NCI-H1105 (cell line): ENCODE measurements at places on chromosomes 13 and 19.

DNA sequence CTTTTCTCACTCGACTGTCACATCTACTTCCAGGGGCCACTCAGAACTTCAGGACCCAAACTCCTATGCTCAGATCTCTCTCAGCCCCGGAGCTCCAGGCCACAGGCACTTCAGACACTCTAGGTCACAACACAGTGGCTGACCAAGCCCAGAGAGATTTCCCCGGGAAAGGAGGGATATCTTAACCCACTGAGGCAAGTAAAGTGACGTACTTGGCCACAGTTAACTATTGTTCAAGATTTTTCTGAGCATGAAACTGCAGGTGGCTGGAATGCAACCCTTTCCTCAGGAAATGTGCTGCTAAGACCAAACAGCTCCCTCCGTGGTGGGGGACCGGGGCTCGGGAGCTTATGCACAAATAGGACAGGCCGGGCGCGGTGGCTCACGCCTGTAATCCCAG lies 23.9 kb downstream of the OPA3 start:
- no peak for DNase-seq

DNA sequence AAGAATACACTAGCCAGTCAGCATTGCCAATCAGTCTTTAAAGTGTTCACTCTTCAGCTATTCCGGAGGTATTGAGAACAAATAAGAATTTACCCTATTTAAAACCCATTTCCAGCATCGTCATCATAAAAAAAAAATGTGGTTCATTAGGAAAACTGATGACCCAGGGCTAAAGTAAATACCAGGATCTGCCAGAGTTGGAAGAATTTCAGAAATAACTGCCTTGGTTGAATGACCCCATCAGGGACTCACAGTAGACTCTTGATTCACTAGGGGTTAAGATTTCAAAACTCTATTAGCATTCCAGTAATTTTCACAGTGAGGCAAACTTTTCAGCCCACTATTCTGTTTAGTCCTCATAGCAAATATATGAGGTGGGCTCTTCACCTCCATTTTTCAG lies 377.0 kb downstream of the ITGBL1 start:
- DNase-seq = no peak

DNA sequence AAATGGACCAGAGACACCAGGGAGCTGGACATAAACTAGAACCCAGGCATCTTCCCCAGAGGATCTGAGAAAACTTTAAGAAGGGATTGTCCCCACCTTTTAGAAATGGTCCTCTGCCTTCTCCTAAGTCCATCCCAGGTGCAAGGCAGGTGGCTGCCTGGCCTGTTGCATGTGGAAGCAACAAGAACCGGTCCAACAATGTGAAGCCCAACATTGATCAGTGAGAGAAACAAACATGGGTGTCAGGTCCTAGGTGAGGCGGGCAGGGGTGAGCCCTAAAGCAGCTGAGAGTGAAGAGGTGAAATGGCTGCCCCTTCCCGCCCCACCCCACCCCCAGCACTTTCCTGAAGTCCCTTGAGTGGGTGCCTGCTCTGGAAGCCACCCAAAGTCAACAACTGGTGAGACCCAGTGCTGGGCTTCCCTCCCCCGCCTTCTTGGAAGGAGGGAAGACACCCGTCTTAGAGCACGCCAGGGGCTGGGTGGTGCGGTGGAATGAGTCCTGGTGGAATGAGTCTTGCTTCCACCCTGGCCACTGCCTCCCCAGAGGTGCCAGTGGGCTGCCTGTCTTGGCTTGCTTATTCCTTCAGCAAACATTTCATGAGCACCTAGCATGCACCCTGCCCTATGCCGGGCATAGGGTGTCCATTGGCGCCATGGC lies 1.7 kb downstream of the AP1M1 start:
- DNase-seq = no peak

- no peak for DNase-seq
These were observed 150.3 kb downstream of the SLITRK5 start for GRCh38 chr13:87821512-87821911.
